ENCODE measurements at places on chromosomes 6 and 20.

GRCh38 chr6:4176907-4177306 lies 41.5 kb upstream of the ECI2 start:
- DNase-seq: no peak

GRCh38 chr6:100809346-100809745 lies 71.8 kb downstream of the ASCC3 start:
- no peak for DNase-seq

DNA sequence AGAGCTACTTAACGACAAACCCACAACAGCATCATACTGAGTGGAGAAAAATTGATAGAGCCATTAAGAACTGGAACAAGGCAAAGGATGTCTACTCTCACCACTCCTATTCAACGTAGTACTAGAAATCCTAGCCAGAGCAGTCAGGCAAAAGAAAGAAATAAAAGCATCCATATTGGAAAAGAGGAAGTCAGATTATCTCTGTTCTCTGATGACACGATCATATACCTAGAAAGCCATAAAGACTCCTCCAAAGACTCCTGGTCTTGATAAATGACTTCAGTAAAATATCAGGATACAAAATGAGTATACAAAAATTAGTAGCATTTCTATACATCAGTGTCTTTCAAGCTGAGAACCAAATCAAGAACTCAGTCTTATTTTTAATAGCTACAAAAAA lies 17.0 kb upstream of the FHL5 start:
- DNase-seq: no peak

GRCh38 chr6:18042536-18043145 lies 55.2 kb upstream of the KIF13A start:
- no peak for DNase-seq

DNA sequence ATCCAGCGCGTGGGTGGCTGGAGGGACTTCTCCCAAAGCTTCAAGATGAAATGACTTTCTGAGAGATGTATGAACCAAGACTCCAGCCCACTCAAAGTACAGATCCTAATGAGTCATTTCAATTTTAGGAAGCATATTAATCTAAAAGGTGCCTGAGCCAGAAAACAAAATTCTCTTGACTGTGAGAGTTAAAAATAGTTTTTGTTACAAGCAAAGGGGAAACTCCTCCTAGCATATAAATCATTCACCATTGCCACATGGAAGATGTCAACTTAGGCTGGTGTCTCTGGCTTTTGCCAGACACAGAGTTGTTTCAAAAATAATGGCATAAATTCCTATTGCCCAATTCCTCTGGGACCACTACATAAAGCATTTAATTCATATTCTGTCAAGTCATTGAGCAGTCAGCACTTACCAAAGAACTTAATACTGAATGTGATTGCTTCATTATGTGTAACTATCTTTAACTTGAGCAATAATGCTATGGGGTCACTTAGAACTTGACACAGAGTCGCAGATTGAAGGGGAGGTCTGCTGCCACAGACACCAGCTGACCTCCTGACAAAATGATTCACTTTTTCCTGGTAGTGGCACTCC lies 280.6 kb downstream of the SLC35F1 start:
- no peak for DNase-seq
